Nucleus accumbens (tissue), 56 donors: ENCODE measurements at places on chromosomes 1 and 21.

GRCh38 chr21:26119906-26120305 is 50.7 kb downstream of the APP start:
- DNase-seq = no peak

- DNase-seq = no peak
Observed at GRCh38 chr1:180778782-180779398, 133.8 kb upstream of the KIAA1614 start.

DNA sequence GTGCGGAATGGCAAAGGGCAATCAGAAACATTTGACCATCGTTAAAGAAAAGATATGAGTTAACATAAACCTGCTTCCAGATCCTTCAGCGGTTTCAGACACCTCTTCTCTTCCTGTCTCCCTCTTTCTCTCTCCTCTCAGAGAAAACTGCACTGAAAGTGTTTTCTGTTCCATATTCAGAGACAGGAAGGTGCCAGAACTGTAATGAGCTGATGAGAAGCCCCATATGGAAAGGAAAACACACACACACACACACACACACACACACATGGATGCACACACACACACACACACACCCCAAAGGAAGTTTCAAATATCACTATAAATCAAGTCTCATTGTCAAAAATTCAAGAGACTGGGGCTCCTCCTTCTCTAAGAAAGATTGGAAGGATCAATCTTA is 515.5 kb downstream of the NUF2 start:
- DNase-seq = no peak

- peak; percentile 37 for DNase-seq
Observed at GRCh38 chr21:37367703-37368540, 1.3 kb downstream of the DYRK1A start.

DNA sequence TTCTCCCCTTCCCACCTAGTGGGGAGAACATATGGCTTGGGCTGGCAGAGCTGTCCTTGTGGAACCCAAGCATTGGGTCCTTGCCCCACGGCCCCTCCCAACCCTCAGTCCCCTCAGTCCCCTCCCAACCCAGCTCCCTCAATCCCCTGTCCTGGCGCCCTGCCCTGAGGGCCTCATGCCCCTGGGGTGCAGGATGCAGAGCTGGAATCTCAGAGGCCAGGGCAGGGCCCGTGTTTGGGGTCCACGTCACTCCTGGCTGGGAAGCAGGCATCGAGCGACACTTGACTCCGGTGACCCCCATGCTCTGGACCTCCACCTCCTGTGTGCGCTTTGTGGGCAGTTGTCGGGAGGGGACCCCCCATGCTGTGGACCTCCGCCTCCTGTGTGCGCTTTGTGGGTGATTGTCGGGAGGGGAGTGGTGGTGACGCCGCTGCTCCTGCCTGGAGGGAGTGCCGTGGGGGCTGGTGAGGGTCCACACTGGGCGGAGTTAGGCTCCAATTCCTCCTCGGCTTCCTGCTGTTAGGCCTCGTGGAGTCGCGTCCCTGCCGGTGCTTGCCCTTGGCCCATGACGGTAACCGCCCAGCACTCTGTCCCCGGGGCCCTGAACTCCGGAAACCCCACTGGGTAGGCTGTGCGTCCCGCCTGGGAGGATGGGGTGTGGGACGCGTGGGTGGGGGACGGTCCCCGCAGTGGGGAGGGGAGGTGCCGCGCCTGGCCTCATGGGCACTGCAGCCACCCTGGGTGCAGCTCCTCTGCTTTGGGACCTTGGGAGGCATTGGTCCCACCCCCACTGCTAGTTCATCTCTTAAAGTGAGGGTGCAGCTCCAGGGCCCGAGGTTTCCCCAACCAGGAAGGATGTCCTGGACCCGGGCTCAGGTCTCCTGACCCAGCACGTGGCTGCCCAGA is 31.2 kb downstream of the SLX9 start:
- no peak for DNase-seq
